ENCODE measurements at places on chromosomes 5 and 9.

GRCh38 chr5:41925555-41925951 lies 472 bp downstream of the FBXO4 start:
- no peak for DNase-seq

- no peak for DNase-seq
Observed at GRCh38 chr9:89444274-89444673, 53.6 kb downstream of the SEMA4D start.

GRCh38 chr9:90023861-90024260 lies 419.0 kb downstream of the GADD45G start:
- DNase-seq, result no peak

GRCh38 chr5:21238786-21239185 lies 1250.8 kb upstream of the CDH18 start:
- DNase-seq, result no peak

DNA sequence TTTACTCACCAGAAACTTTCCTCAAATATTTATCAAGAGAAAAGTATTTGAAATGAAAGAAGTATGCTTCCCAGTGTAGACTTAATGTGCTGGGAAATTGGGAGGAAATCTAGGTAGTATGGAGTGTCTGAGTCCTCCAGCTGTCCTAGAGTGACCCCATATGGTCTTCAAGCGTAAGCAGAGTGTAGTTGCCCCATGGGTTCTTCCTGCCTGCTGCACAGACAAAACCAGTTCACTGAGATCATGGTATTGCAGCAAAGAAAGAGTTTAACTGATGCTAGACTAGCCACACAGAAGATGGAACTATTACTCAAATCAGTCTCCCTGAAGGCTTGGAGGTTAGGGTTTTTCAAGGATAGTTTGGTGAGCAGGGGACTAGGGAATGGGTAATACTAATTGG lies 114.9 kb upstream of the PRLR start:
- no peak for DNase-seq

- DNase-seq, result no peak
Observed at GRCh38 chr5:68385936-68386335, 170.4 kb downstream of the PIK3R1 start.

DNA sequence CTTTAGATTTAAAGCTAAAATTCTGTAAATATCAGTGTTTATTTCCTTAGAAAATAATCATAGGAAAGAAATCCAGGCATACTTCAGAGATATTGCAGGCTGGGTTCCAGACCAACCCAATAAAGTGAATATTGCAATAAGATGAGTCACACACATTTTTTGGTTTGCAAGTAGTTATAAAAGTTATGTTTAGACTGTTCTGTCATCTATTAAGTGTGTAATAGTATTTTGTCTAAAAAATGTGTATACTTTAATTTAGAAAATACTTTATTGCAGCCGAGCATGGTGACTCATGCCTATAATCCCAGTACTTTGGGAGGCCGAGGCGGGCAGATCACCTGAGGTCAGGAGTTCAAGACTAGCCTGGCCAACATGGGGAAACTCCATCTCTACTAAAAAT lies 6.9 kb upstream of the RIC1 start:
- DNase-seq, result no peak

DNA sequence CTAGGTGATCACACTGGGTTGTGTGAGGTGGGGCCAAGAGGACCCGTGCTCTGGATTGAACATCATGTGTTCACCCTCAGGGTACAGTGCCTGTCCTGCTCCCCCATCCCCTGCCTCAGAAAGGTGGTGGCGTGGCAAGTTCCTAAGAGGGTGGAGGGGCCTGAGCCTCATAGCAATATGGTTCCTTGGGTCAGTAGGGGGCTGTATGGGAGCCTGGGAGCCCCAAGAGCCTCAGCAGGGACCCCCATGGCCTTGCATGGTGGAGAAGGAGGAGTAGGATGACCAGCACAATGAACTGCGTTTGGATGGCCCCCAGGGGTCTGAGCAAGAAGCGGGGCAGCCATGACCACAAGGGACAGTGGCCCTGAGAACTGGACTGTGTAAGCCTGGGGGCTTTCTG lies 89.6 kb upstream of the SHB start:
- no peak for DNase-seq

DNA sequence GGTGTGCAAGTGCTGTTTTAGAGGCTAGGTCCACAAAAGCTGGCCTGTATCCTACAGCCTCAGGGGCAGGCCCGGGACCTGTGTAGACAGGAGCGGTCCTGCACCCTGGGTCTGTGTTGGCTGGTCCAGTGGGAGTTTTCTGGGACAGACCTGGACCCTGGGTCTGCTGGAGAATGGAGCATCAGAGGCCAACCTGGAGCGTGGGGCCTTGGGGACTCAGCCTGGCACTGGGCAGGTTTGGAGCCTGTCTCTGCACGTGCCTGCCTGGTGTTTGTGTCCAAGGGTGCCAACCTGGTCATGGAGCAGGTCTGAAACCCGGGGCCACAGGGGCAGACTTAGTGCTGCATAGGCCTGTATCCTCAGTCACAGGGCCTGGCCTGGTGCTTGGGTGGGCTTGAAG lies 45.8 kb downstream of the SRFBP1 start:
- DNase-seq, result no peak

- DNase-seq, result no peak
Observed at GRCh38 chr9:78438780-78439179, 141.9 kb downstream of the PSAT1 start.

GRCh38 chr9:78714576-78714975 lies 417.7 kb downstream of the PSAT1 start:
- no peak for DNase-seq

GRCh38 chr5:42894057-42894456 lies 82.4 kb upstream of the SELENOP start:
- no peak for DNase-seq

DNA sequence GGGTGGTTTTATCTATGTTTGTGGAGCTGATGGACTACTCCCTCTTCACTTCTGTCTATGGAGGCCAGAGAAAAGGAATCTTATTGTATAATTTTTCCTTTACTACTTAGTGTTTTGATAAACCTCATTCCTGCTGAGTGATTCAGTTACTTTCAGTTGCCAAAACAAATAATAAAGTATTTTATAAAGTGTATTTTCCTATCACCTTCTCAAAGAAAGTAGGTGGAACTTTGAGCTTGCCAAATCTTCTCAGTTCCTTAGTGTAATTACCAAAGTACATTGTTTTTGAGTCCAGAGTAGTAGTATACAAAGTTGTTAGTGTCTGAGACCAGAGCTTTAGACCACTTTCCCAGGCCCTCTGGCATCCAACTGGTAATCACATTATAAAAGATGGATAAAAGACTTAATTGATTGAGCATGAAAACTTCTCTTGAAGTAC lies 13.5 kb downstream of the RABGAP1 start:
- DNase-seq, result no peak

GRCh38 chr9:130143958-130144366 lies 28.2 kb upstream of the NCS1 start:
- DNase-seq, result no peak

- peak; percentile 40 for DNase-seq
Observed at GRCh38 chr9:126702151-126703001, 88.6 kb downstream of the LMX1B start.

DNA sequence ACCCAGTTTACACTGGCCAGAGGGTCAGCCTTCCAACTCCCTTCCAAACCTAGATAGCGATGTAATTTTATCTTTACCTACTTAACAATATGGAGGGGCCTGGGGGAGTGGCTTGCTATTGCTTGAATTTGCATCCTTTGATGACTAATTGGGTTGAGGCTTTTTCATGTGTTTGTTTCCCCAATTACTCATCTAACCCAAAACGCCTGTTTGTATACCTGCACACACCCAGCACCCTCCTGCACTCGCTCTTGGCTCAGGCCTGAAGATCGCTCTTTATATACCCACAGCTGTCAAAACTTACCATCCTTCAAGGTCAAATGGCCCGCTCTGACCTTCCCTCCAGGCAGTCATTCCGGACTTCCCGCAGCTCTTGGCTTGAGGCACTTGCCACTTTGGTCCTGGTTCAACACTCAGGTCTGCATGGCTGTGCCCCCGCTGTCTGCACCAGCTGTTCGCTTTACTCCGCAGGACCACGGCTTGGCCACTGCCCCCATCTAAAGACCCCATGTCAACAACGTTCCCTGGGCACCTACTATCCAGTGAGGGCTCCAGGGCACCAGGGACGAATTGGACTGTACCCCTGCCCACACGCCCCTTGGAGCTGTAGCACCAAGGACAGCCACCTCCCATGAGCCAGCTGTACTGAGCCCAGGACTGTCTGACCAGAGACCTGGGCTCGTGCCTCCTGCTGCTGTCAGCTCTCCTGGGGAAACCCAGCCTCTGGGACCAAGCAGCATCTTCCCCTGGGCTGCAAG lies 76.1 kb upstream of the ADAMTS2 start:
- DNase-seq, result no peak

GRCh38 chr9:682633-683508 lies 158.6 kb upstream of the DMRT1 start:
- no peak for DNase-seq

DNA sequence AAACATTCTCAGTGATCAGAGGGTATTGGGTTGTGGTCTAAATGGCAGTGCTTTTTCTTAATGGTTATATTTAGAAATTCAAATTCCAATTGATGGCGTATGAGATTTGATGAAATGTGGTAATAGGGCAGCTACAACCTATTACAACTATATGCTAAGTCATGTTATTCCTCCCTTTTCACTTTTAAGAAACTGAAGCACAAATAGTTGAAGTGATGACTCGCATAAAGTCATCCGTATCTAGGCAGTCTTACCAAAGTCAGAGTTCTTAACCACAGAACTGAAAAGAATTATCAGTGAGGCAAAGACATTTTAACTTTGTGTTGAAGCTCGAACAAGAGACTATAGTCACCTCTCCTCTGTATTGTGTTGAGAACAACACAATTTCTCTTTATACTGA lies 28.2 kb downstream of the C9orf152 start:
- no peak for DNase-seq

- no peak for DNase-seq
Observed at GRCh38 chr5:14720236-14720923, 55.9 kb downstream of the OTULIN start.

DNA sequence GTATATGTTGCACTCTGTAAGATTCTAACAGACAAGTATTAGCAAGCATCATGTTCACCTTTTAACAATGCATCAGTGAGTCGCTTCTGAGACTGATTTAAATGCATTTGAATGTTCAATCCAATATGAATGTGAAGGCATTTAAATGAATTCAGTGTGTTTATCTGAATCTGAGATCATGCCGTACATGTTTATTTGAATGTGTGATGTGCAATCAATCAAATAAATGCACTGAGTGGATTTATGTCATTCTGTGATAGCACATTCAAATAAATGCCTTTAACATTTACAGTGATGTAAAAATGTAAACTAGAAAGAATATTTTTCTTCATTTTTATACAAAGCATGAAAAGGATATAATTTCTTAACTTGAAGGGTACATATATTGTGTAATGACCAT lies 1063.5 kb upstream of the NUDT12 start:
- DNase-seq, result no peak

DNA sequence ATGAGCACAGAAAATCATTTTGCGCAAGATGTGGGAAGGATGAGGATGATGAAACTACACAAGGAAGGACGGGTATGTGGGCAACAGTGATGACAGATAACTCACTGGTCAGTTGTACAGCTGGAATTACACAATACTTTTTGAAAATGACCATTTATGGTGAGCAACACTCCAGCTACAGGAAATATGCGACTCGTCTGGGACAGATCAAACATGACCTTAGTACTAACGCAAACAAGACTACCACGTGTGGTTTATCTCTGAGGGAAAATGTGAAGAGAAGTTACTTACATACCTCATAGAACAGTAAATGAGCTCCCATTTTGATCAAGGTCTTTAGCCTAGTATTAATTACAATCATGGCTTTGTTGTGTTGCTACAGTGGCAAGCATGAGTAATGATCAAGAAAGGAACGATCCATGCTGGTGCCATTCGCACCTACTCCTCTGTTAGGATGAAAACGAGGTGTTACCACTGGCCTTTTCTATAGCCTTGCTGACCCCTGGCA lies 456.9 kb downstream of the BNC2 start:
- no peak for DNase-seq

DNA sequence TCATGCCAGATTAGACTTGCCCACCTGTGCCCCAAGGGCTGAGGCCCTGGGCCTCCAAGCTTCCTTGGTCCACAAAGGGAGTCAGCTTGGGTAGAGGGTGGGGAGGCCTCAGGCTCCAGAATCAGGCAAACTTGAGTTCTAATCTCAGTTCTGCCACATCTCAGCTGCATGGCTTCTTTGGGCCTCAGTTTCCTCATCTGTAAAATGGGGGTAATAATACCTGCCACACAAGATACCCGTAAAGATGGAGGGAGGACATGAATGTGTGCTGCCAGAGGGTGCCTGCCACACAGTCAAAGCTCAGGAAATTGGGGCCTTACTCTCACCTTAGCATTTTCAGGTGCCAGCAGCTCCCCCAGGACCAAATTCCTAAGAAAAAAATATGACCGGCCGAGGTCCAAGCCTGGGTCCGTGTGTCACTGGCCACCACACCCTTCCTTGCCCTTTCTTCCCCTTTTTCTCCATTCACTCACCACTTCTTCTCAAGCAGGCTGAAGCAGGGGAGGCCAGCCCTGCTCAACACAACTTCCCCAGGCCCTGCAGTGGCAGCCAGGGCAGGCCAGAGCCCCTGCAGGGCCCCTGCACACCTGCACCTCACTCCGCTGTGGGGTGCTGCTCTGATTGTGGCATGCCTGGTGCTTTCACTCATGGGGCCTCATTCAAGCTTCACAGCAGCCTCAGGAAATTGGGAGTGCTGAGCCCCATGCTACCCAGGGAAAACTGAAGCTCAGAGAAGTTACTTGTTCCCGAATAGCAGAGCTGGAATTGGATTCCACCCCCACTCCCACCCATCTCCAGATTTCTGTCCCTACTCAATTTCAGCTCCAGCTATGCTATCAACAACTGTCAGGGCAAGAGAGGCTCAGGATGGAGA lies 3.9 kb downstream of the RGS14 start:
- DNase-seq, result peak; percentile 67

GRCh38 chr9:7862170-7862569 lies 62.6 kb upstream of the DMAC1 start:
- DNase-seq, result no peak

DNA sequence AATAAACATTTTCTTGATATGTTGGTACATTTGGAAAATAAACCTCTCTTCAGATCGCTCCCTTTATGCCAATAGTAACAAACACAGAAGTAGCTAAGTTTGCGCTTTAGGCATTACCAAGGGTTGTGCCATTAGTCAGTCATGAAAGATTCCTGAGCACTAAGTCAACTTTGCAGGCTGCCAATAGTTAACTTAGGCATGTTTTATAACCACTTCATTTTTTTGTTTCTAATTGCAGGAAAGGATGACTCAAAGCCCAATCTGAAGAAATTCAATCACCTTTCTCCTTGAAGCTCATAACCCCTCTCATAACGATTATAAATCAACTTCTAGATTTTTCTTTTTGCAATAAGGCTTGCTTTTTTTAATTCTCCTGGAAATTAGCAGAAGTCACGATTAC lies 517.0 kb downstream of the AGTPBP1 start:
- DNase-seq, result no peak

GRCh38 chr5:19547640-19548039 lies 440.4 kb downstream of the CDH18 start:
- DNase-seq, result no peak
